ENCODE measurements at places on chromosomes 2 and 18.
A peak's percentile ranks its signal among the peaks of the same experiment; 100 is the strongest.

DNA sequence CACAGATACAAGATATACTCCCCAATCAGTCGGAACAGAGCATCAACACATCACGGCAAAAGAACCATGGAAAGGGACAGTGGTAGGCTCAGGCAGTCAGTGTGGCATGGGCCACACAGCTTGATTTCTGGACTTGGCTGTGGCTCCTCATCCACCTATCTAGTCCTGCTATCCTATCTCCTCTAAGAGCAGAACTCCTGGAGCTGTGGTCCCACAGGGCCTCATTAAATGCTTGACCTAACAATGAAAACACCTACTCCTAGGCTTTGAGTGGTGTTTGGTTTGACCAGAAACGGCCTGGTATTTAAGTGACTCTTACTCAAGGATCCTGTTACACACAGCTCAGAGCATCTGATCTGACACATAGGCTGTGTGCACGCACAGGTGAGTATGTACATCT lies 33.6 kb upstream of the SMAD2 start:
- no peak for DNase-seq

- no peak for DNase-seq
Measured at GRCh38 chr2:27322301-27322765, 564 bp downstream of the MPV17 start.

DNA sequence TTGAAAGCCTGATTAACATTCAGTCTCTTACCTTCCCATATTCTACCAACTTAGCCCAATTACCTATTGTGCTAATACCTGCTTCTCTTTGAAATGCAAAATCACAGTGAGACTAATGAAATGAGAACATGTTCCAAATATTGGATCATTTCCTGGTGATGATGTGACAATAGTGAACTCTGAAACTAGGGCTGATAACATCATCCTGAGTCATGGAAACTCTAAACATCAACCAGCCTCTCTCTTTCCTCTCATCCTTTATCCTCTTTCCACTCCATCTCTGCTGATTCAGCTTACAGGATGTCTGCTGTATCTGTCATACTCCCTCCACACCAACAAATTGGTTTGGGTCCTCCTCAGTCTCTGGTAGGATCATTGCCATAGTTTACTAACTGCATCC lies 98.8 kb upstream of the NCKAP5 start:
- DNase-seq: no peak

DNA sequence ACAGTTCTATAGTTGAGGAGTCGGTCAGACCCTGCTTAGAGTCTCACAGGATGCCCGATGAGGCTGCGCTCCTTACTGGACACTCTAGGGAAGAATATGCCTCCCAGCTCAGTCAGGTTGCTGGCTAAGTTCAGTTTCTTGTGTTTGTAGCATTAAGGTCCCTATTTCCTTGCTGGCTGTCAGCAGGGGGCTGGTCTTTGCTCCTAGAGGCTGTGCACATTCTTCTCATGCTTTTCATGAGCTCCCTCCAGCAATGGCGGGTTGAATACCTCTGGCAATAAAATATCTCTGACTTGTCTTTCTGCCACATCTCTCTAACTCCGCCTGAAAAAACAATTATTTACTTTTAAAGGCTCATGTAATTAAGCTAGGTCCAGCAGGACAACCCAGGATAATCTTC lies 79.4 kb upstream of the DNAJC10 start:
- no peak for DNase-seq

GRCh38 chr18:8402237-8402636 lies 207.0 kb upstream of the RAB12 start:
- DNase-seq: no peak

- no peak for DNase-seq
Measured at GRCh38 chr2:120453635-120453998, 107.7 kb downstream of the INHBB start.

DNA sequence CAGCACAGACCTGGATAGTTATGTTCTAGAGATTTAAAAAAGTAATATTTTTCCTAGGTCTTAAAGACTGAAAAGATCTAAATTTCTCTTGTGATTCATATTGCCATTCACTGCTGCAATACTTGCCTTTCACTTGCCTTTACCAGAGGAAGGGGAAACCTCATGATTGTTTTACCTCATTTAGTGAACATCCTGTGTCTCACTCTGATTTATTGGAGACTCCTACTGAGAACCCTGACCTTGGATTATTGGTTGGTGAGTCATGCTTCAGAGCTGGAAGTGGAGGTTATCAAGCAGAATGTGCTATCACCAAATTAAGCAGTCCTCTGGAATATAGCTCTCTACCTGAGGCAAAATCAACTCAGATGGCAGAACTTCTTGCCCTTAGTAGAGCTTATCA lies 500.5 kb downstream of the TSN start:
- DNase-seq: no peak

- DNase-seq: no peak
Measured at GRCh38 chr18:59220784-59221765, 1.1 kb downstream of the GRP start.

- peak; percentile 70 for DNase-seq
Measured at GRCh38 chr2:37472959-37473358, 128.5 kb downstream of the QPCT start.

DNA sequence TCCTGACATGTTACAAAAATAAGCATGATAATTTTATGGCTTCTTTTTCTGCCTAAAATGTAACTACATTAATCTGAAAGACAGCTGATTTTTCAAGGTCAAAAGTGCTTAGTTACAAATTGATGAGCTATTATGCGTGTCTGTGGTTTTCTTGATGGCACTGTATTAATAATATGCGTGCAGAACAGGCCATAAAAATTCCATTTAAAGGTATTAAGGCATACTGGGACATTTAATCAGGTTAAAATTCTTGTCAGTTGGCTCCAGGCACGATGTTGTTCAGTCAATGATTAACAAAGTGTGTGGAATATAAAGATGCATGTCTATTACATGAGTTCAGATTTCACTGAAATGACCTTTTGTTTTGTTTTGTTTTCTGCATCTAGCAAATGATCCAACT lies 420.1 kb upstream of the ZNF804A start:
- DNase-seq: no peak

DNA sequence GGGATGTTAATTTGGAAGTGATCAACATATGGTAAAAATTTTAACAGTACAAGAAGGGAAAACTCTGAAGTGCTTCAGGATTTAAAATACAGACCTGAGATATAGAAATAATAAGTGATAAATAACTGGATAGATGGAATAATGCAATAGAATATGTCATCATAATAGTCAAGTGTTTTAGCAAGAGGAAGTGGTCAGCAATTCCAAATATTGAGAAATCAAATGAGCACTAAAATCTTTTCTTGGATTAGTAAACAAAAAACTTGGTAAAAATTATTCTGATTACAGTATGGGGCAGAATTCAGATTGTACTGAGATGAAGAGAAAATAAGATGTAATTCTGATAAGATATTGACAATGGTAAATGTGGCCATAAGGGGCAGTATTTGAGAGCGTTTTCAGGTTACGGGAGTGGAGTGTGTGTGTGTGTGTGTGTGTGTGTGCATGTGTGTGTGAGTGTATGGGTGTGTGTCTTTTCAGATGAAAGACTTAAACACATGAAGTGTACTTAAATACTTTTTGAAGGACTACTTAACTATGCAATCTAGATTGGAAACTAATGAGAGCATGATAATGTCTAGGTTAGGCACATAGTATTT lies 217.9 kb upstream of the ITGA4 start:
- no peak for DNase-seq

- DNase-seq: no peak
Measured at GRCh38 chr2:13102397-13103063, 385.8 kb downstream of the TRIB2 start.

GRCh38 chr2:64939332-64939917 lies 49.8 kb upstream of the SLC1A4 start:
- no peak for DNase-seq

DNA sequence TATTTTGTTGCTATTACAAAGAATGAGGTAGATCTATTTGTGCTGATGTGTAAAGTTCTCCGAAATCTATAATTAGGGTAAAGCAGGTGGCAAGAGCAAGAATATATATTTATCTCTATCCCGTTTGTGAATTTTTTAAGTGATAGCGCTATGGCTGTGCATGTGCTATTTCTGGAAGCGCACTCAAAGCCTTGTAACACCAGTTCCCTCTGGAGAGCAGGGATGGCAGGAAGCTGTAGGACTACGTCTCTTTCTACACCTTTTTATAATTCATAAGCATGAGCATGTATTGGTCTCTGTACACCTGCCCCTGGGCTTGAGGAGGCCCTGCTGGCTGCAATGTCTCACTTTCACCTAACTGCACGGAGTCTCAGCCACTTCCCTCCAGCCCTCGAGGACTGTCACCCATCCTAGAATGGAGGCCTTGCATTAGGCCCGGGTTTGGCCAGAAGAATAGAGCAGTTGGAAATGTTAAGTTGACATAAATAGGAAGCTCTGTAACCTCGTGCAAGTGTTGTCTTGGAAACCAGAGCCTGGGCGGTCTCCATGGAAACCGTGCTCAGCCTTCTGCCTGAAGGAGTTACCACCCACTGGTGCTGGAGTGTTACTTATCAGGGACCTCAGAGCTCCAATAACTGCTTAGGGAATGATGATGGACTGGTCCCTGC lies 20.9 kb downstream of the ITM2C start:
- peak; percentile 7 for DNase-seq

DNA sequence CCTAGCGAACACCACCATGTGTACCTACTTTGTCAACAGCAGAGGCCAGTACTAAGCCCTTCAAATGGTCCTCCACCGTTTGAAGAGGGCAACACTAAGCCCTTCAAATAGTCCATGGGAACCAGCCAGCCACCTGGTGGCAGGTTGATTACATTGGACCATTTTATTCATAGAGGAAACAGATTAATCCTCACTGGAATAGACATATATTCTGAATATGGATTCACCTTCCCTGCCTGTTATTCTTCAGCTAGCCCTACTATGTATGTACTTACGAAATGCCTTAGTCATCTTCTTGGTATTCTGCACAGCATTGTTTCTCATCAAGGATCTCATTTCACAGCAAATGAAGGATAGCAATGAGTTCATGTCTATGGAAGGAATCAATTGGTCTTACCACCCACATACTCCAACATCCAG lies 10.0 kb upstream of the ZNF396 start:
- peak; percentile 13 for DNase-seq

GRCh38 chr2:197559681-197560080 lies 43.8 kb downstream of the MOB4 start:
- DNase-seq: no peak

DNA sequence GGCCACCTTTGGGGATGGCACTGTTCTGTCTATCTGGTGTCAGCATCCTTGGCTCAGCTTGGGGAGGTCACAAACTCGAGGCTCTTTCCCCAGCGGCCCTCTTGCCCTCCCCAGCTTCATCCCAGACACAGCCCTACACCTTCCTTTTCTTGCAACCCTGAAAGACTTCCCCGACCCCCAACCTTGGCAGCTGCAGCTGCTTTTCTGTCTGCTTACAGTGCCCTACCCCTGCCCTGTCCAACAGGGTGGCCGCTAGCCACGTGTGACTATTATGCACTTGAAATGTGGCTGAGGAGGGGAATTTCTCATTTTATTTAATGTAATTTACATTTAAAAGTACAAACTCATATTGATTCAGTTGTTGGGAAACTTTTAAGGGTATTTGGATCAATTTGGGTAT lies 41.3 kb downstream of the NGEF start:
- DNase-seq: no peak

DNA sequence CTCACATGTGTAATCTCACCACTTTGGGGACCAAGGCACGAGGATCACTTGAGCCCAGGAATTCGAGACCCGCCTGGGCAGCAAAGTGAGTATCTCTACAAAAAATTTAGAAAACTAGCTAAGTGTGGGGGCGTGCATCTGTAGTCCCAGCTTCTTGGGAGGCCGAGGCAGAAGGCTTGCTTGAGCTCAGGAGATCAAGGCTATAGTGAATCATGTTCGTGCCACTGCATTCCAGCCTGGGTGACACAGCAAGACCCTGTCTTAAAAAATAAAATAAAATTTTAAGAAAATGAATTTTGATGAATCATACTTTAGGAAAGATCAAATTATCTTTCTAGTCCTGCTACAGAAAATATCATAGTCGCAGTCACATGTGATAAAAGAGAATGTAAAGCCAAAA lies 46.9 kb downstream of the CABYR start:
- no peak for DNase-seq
